ENCODE measurements at places on chromosomes 13 and 19.

- DNase-seq, result no peak
These were observed 33.3 kb upstream of the RANBP3 start for GRCh38 chr19:6011206-6011605.

DNA sequence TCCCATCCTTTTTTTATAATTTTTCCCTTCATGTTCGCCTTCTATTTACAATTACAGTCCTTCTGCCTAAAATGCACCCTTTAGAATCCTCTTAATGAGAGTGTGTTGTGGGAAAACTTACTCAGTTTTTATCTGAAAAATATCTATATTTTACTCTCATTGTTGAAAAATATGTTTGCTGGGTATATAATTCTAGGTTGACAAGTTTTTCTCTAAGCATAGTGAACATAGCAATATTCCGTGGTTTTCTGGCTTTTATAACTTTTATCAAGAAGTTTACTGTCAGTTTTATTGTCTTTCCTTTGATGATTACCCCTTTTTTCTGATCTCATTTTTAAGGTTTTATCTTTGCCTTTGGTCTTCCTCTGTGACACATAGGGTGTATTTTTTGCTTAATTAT is 57.3 kb downstream of the UQCRFS1 start:
- no peak for DNase-seq

- DNase-seq, result peak; percentile 5
These were observed 86.7 kb downstream of the ZAR1L start for GRCh38 chr13:32228330-32229041.

GRCh38 chr13:44905556-44905955 is 83.7 kb downstream of the NUFIP1 start:
- no peak for DNase-seq

- DNase-seq, result no peak
These were observed 16.0 kb downstream of the GTPBP3 start for GRCh38 chr19:17353386-17353785.

DNA sequence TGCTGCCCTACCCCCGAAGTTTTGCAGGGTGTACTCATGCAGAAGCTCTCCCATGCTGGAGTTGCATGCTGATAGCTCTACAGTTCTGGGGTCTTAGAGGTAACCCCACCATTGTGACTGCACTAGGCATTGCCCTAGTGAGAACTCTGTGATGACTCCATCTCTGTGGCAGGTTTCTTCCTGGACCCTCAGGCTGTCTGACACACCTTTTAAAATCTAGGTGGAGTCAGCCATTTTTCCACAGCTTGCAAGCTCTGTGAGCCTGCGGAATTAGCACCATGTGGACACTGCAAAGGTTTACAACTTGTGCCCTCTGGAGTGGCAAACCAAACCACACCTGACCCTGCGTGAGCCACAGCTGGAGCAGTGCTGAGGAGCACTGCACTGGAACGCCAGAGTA is 636.2 kb upstream of the SPRY2 start:
- no peak for DNase-seq

DNA sequence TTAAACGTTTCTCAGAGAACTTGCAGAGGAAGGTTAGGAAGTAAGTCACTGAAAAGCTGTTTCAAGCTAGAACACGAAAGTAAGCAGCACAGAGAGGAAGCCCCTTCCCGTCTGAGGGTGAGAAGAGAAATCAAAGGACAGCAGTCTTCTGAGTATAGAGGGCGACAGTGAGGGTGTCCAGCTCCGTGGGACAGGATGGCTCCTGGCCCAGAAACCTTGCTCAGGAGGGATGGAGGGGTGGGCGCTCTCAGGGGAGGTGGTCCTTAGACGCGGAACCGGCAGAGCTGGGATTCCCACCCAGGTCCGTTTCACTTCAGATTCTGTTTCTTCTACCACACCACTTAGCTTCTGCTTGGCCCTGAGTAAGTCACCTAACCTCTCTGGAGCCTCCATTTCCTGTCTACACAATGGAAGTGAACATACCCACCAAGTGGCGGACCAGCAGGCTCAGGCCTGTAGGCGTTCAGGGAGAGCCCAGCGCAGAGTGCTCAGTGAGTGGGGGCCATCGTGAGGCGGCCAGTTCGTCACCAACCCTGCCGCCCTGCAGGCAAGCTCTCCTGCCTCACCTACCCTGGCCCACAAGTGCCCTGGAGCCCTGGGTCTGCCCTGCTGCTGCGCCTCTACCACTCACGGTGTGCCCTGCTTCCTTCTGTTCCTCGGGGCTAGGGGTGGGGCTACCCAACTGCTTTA is 5.5 kb upstream of the RSPH6A start:
- DNase-seq, result no peak

DNA sequence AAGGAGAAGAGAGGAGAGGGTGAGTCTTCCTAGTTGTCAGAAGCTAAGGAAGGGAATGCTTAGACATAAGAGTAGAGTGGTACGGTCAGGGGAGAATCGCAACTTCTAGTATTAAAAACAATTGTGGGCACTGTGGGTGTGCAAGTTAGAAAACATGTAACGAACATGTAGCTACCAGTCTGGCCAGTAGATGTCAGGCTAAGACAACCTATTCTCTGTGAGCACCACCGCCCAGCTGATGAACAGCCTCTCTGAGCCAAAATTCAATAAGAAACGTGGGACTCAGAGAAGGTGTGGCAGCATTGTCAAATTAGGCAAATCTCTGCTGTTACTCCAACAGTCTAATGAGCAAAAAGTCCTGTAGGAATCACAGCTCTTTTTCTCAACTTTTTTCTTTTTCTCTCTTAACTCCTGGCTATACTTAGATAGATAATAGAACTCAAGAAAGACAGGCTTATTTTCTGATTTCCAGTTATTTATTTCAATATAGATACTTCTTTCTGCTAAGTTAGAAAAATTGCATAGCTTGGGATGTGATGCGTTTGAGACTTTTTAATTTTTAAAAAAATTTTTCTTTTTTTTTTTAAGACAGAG is 186.2 kb downstream of the USP12 start:
- DNase-seq, result peak; percentile 74

- no peak for DNase-seq
These were observed 918.8 kb upstream of the MIR17HG start for GRCh38 chr13:90428522-90429210.

DNA sequence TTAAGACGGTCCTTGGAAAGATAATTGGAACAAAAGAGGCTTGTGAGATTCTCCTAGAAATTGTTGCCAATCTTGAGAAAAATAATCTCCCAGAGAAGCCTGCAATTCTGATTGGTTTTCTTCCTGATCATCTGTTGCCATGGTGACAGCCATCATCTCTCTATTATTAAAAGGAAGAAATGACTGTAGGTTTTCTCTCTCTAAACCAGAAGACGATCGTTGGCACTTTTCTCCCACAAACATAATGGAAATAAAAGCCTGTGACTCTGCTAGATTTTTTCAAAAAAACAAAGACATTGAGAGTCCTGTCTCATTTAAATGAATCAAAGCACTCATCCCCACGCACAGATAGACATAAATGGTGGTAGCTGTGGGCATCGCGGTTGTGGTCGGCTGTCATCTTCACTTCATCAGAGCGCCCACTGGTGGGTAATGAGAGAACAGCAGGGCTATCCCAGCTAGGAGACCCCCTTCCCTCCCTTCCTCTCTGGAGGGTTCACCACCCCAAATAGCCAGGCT is 21.7 kb upstream of the CALM3 start:
- no peak for DNase-seq

DNA sequence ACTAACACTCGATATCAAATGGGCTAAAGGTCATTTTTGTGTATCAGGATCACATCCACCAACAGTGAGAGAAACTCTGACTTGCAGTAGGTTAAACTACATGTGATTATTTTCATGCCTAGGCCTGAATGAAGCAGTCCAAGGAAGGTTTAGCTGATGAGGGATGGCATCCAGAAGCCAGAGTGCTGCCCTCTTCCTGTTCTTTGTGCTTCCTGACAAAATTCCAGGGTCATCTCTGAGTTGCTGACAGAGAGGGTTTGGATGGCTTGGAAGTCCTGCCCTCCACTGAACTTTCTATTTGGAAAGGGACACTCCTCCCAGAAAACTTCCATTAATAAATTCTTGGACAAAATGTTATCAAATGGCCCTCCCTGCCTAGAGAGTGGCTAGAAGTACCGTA is 728.3 kb upstream of the SLC10A2 start:
- no peak for DNase-seq

GRCh38 chr19:17460372-17461230 is at the start of gene NXNL1:
NXNL1 (minus strand) TSS chr19:17460926; CDS start chr19:17460869, 57 bp downstream.
- no peak for DNase-seq

DNA sequence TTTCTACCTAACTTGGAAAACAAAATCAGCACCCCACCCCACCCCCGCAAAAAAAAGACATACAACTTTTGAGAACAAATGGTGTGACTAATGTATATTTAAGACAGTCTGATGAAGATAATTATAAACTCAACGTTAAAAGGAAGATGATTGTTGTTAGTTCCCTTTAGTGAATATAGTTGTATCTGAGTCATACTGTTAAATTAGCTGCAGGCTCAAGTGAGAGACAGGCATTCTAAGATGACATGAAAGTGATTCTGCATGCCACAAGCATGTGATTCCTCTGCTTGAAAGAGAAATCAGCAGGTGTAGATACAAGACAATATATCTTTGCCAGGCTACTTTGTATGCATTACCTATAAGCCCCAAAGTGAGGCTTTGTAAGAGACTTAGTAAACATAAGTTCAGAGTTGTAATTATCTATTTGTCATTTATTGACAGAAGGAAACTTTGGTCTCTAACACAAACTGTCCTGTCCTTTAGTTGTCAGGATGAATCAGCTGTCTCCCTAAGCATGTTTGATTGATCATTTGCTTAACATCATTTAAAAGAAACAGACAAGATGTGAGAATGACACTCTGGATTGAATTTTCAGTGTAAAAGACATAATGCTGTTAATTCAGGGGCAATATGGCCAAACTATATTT is 319.4 kb upstream of the HTR2A start:
- peak; percentile 46 for DNase-seq

- DNase-seq, result no peak
These were observed 246.9 kb downstream of the DNAJC15 start for GRCh38 chr13:43270130-43270830.

DNA sequence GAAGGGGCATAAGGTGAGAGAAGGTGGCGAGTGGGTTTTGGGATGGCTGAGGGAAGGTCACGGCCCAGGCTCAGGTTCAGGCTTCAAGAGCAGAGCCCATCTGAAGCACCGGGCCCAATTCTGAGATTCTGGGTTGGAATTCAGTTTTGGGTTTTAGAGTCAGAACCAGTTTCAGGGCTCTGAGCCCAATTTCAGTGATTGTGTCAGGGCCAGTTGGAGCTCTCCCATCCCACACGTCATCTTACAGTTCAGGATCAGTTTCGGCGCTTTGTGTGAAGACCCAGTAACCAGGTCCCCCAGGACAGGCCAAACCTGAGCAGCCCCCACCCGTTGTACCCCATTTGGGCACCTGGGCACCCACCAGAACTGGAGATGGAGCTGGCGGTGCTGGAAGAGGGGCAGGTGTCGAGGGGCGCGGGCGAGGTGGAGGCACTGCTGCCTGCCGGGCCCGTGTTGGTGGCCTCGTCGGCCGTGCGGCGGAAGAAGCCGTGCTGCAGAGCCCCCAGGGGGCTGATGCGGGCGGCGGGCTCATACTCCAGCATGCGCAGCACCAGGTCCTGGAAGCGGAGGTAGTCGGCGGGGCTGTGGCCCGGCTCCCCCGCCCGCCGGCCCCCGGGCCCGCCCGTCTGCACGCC is 7.5 kb downstream of the DYRK1B start:
- no peak for DNase-seq

- DNase-seq, result no peak
These were observed 7.8 kb downstream of the SMARCA4 start for GRCh38 chr19:10968527-10969135.

- DNase-seq, result peak; percentile 82
These were observed 12.8 kb upstream of the PEAK3 start for GRCh38 chr19:2294687-2295335.

- no peak for DNase-seq
These were observed 108.6 kb downstream of the EFNB2 start for GRCh38 chr13:106426909-106427308.

GRCh38 chr19:23558541-23558940 is 128.5 kb downstream of the ZNF675 start:
- DNase-seq, result no peak

DNA sequence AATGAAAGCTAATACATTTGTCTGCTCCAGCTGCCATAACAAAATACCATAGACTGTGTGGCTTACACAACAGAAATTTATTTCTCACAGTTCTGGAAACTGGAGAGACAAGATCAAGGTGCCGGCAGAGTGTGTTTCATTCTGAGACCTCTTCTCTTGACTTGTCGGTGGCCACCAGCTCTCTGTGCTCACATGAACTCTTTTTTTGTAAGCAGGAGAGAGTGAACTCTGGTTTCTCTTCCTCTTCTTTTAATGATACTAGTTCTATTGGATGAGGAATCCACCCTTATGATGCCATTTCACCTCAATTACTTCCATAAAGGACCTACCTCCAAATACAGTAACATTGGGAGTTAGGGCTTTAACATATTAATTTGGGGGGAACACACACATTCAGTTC is 11.7 kb downstream of the KCTD12 start:
- no peak for DNase-seq

DNA sequence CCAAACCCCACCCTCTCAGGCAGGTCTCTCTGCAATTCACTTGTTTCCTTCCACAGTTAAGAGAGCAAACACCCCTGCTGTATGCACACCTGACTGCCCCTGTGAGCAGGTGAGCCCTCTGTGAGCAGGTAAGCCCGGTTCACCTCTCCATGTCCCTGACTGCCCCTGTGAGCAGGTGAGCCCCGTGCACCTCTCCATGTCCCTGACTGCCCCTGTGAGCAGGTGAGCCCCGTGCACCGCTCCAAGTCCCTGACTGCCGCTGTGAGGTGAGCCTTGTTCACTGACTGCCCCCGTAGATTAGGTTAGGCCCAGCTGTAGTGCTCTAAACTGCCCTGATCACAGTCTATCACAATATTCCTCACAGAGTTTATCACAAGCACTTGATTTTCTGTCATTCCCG is 29.2 kb downstream of the TMTC4 start:
- DNase-seq, result no peak

DNA sequence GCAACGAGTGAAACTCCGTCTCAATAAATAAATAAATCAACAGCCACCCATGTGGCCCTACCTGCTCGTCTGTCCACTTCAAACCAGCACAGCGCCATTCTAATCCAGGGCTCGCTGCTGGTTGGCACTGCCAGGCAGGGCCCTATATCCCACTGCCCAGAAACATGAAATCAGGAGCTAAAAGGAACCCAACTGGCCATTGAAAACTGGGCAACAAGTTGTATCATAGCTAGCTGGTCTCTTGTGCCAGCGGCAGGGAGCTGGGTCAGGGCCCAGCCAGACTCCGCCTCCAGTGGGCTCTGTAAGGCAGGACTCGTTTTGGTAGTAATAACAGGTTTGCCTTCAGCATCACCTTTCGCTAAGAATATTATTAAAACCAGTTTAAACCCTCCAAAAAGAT is 39.3 kb downstream of the GGACT start:
- DNase-seq, result no peak

DNA sequence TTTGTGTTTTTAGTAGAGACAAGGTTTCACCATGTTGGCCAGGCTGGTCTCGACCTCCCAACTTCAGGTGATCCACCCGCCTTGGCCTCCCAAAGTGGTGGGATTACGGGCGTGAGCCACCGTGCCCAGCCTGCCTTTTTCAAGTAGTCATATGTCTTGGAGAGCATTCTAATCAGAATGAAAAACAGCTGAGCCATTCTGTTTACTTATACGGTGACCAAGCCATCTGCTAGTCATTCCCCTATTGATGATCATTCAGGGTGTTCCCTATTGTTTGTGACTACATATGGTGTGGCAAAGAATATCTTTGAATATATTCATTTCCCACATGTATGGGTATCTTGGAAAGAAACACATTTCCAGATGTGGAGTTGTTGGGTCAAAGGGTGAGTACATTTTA is 17.2 kb downstream of the BLOC1S3 start:
- no peak for DNase-seq

Measured in fibroblast of skin of scalp (primary cell).